ENCODE measurements at places on chromosomes 1 and 21. TPM values are rescaled to one million over a fixed set of nuclear protein-coding genes. Genes with fewer than 3 reads are reported as not detected.

The NES gene
- total RNA-seq: 66.9 TPM

The CCDC181 gene
- total RNA-seq: 0.86 TPM

The TEKT2 gene
- total RNA-seq: not detected

The HES3 gene
- not detected for total RNA-seq

The SCP2 gene
- 170 TPM for total RNA-seq

The TAS1R1 gene
- total RNA-seq: under 0.01 TPM

The TMEM167B gene
- total RNA-seq: 28.1 TPM

The CASZ1 gene
- under 0.01 TPM for total RNA-seq

The AADACL3 gene
- not detected for total RNA-seq

The CD1D gene
- total RNA-seq: under 0.01 TPM

The BRDT gene
- 0.97 TPM for total RNA-seq

The FOXE3 gene
- not detected for total RNA-seq

The MX1 gene
- total RNA-seq: 16.0 TPM

The ATP5PF gene
- total RNA-seq: 28.0 TPM

The TGFB2 gene
- 28.0 TPM for total RNA-seq

The ADAMTS5 gene
- total RNA-seq: 12.6 TPM

The CFAP126 gene
- total RNA-seq: not detected

The SMPDL3B gene
- total RNA-seq: not detected

The TRIM67 gene
- total RNA-seq: not detected

The NCAM2 gene
- 5.2 TPM for total RNA-seq

The OR2T11 gene
- total RNA-seq: not detected

The L1TD1 gene
- under 0.01 TPM for total RNA-seq

The F5 gene
- total RNA-seq: not detected

The AMPD1 gene
- not detected for total RNA-seq

The FCRL4 gene
- total RNA-seq: not detected

The CNIH3 gene
- 11.3 TPM for total RNA-seq

The BLACAT1 gene
- total RNA-seq: not detected

The AMIGO1 gene
- total RNA-seq: 0.97 TPM

The PRUNE1 gene
- total RNA-seq: 12.1 TPM

The F3 gene
- 506 TPM for total RNA-seq

The SYDE2 gene
- 24.2 TPM for total RNA-seq

The SAMSN1 gene
- 0.86 TPM for total RNA-seq

The CNR2 gene
- total RNA-seq: not detected

The OR2L13 gene
- not detected for total RNA-seq

The DIRAS3 gene
- 2.3 TPM for total RNA-seq

The NEK2 gene
- total RNA-seq: 10.0 TPM

The EVI5 gene
- total RNA-seq: 58.7 TPM

The PTPRU gene
- 6.9 TPM for total RNA-seq

The AK5 gene
- 123 TPM for total RNA-seq

The CR1L gene
- total RNA-seq: not detected

The TFF2 gene
- total RNA-seq: not detected

The CD2 gene
- not detected for total RNA-seq

The OR6K3 gene
- not detected for total RNA-seq

The FCRL1 gene
- total RNA-seq: not detected

The ANGPTL3 gene
- not detected for total RNA-seq

The FOXO6 gene
- not detected for total RNA-seq

The CD244 gene
- total RNA-seq: not detected

The FCGR3A gene
- total RNA-seq: not detected

The ANKRD35 gene
- 1.3 TPM for total RNA-seq

The CRYBG2 gene
- not detected for total RNA-seq

The HSPA13 gene
- 54.8 TPM for total RNA-seq

Measured in fibroblast of villous mesenchyme (primary cell).